PC-3 (cell line): ENCODE measurements at places on chromosomes 7 and 10. TPM values are rescaled to one million over a fixed set of nuclear protein-coding genes. Genes with fewer than 3 reads are reported as not detected.

C10orf67 gene
- 0.15 and 0.29 TPM in 2 replicates for total RNA-seq

CTBP2 gene
- total RNA-seq, result 78.9 and 97.2 TPM in 2 replicates

MBL2 gene
- 0.17 TPM in 1 of 2 replicates, not detected in the other for total RNA-seq

GOLGA7B gene
- total RNA-seq, result 0.26 and 0.29 TPM in 2 replicates

AKR1C3 gene
- total RNA-seq, result 15.8 and 24.0 TPM in 2 replicates

NODAL gene
- total RNA-seq, result not detected in 2 replicates

RAB19 gene
- 0.52 and 1.3 TPM in 2 replicates for total RNA-seq

GPR15LG gene
- not detected in 2 replicates for total RNA-seq

SOSTDC1 gene
- 0.22 and 0.63 TPM in 2 replicates for total RNA-seq

TACR2 gene
- 0.40 TPM in 1 of 2 replicates, not detected in the other for total RNA-seq

GIMAP5 gene
- not detected in 2 replicates for total RNA-seq

HSPB1 gene
- total RNA-seq, result 166 and 189 TPM in 2 replicates

LRMDA gene
- 1.2 and 3.6 TPM in 2 replicates for total RNA-seq

VSTM2A gene
- not detected in 2 replicates for total RNA-seq

OPN4 gene
- not detected in 2 replicates for total RNA-seq

ANKRD61 gene
- 0.23 and 0.26 TPM in 2 replicates for total RNA-seq

CLRN3 gene
- not detected in 2 replicates for total RNA-seq
